ENCODE measurements at places on chromosomes 1 and 21.

DNA sequence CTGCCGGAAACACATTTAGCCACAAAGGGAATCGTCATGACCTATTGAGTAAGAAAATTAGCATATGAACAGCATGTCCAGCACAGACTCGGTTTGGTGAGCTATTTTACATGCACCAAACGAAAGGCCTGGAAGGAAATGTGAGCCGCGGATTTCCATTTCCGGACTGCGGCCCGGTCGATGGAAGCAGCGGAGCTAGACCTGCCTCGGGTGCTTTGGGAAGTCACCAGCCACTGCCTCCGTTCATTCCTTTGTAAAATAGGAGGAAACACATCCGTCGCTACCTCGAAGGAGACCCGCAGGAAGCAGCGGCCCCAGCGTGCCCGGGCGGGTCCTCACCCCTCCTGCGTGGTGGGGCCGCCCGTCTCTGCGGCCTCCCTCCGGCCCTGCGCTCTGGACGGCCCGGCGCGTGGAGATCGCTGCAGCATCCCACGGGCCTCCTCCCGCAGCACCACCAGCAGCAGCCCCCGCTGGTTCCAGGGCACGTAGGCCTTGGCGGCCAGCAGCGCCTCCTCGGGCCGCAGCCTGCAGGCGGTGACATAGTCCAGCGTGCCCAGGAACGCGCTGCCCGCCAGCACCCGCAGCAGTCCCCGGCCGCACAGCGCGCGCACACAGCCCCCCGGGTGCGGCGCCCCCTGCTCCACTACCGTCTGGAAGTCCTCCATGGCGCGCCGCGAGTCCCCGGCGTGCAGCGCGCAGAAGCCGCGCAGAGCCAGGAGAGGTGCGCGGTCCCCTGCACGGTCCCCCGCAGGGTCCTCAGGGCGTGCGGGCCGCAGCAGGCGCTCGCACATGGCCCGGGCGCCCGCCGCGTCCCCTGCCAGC is 12.1 kb downstream of the TTC34 start:
- no peak for DNase-seq

GRCh38 chr1:230855886-230856285 is 12.4 kb downstream of the C1orf198 start:
- DNase-seq = no peak

GRCh38 chr1:220407191-220407590 is 120.7 kb upstream of the MARK1 start:
- no peak for DNase-seq

GRCh38 chr1:156101880-156102279 is 12.6 kb upstream of the LMNA start:
- no peak for DNase-seq

GRCh38 chr21:43194303-43195120 is 25.7 kb downstream of the CRYAA start:
- DNase-seq = no peak

DNA sequence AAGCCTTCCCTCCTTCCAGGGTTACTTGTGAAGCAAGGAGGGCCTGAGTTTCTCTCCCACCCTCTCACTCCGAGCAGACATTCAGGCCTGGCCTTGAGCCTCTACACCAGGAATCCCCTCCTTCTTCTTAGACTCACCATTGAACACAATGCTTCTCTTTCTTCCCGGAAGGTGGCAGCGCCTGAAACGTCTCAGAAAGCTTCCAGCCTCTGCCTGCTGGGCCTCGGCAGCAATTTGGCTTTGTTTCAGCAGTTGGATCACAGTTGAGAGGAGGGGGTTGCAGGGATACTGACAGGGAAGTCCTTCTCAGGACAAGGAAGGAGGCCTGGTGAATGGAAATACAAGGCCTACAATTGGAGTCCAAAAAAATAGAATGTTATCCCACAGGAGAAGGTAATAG is 6.3 kb downstream of the CLDN8 start:
- no peak for DNase-seq

DNA sequence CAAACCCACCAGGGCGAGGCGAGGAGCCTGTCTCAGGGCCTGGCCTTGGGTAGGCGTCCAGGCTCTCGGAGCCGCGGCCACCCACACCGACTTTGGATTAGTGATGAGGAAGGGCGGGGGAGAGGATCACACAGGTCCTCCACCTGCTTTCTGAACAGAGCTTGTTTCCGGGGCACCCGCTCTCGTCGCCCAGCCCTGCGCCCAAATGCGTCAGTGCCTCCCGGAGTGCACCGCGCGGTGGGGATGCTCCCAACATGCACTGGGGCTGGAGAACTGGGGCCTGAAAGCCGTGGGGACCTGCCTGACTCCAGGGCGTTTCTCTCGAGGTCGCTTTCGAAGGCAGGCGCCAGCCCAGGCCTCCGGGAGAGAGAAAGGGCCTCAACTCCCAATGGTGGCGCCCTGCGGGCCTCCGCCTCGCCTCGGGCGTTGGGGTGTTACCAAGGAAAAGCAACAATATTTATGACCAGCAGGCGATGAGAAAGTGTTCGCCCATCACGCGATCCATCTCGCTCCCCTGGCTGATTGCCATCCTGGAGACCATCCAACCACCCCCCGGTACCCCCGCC is 8.9 kb upstream of the LHX8 start:
- no peak for DNase-seq

GRCh38 chr1:67880056-67880601 is 46.9 kb upstream of the GNG12 start:
- no peak for DNase-seq

DNA sequence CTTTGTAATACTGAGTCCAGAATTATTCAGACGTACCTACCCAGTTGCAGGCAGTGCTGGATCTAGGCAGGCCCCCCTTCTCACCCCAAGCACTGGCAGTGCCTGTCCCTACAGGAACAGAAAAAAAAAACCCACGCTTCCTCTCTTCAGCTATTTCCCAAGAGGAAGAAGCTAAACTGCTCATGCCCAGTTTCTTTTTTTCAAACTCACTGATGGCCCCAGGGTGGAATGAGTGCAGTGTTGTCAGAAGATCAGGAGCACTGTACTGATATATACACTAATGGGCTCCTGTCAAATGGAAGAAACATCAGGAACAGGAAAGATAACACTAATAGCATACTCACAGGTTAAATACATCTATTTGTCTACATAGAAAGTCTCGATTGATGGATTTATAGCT is 28.2 kb upstream of the DOCK7 start:
- DNase-seq = no peak

DNA sequence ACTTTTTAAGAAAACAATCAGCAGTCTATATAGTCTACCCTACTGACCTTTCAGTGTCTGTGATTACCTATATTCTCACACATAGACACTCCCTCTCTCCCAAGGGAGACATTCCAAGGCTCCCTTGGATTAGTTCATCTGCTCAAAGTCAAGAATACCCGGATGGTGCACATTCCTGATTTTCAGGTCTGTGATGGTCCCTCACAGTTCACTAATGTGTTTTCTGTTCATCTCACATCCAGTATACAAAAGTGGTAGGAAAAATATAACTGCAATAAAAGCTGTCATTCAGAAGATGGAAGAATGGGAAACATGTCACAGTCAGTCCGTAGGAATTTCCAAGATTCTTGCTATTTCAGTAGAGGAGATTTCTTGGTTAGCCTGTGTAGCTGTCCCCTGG is 224.1 kb upstream of the CACYBP start:
- no peak for DNase-seq

DNA sequence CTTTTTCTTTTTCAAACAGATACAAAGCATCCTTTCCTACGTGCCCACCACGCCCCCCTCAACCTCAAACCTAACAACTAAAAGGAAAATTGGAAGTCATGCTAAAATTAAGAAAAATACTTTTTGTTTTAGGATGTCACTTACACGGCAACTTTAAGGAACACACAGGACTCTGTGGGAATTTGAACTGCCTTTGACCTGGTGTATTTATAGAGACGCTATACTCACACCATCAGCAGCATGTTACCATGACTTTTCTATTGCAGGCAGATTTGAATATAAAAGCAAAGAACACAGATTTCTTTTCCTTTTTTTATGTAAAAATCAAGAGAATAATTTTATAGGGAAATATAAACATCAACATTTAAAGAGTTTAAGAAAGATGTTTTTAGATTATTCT is 198.2 kb downstream of the SIPA1L2 start:
- no peak for DNase-seq

DNA sequence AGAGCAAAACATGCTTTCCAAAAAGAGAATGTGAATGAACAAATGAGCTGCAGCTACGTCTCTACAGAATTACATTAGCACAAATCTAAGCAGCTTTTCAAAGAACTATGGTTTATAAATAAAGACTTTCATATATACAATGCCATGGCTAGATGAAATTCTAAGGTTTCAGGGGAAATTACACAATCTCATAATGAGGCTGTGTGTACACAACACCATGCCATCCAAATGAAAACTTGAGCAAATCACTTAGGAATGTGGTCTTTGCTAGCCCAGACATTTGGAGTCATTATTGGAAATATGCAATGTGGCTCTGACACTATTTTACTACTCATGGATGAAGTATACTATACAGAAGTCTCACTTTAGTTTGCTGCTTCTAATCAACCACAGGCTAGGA is 37.5 kb downstream of the SPAG17 start:
- no peak for DNase-seq

DNA sequence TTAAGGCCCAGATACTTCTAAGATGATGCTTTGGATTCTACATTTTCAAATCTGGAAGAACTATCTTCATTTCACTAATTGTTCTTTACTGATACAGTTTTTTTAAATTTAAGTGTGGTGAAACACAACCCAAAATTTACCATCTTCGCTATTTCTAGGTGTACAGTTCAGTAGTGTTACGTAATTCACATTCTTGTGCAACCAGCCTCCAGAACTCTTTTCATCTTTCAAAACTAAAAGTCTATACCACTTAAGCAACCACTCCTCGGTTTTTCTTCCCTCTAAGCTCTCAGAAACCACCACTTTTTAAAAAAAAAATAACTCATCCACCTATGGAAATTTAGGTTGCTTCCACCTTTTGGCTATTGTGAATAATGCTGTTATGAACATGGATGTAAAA is 220.7 kb downstream of the PDE4B start:
- DNase-seq = no peak

DNA sequence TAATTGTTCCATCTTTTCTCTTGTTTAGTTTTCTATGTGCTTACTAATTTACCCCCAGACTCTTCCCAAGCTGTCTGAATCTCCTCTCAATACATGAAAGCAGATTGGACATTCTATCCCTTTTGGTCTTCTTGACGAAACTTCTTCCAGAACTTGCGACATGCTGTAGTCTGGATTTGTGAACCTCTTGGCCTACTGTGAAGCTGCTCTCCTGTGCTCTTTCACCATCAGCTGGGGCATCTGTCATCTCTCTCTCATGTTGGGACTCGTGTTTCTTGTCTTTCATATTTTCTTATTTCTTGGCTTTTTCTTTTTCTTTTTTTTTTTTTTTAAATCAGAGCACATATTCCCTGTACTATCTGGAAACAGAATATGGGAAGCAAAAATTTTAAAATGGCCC is 6.8 kb downstream of the CPT2 start:
- DNase-seq = no peak

GRCh38 chr1:57061369-57061768 is 95.6 kb upstream of the C8B start:
- DNase-seq = no peak

GRCh38 chr1:196933531-196934189 is 9.9 kb upstream of the CFHR2 start:
- DNase-seq = no peak

DNA sequence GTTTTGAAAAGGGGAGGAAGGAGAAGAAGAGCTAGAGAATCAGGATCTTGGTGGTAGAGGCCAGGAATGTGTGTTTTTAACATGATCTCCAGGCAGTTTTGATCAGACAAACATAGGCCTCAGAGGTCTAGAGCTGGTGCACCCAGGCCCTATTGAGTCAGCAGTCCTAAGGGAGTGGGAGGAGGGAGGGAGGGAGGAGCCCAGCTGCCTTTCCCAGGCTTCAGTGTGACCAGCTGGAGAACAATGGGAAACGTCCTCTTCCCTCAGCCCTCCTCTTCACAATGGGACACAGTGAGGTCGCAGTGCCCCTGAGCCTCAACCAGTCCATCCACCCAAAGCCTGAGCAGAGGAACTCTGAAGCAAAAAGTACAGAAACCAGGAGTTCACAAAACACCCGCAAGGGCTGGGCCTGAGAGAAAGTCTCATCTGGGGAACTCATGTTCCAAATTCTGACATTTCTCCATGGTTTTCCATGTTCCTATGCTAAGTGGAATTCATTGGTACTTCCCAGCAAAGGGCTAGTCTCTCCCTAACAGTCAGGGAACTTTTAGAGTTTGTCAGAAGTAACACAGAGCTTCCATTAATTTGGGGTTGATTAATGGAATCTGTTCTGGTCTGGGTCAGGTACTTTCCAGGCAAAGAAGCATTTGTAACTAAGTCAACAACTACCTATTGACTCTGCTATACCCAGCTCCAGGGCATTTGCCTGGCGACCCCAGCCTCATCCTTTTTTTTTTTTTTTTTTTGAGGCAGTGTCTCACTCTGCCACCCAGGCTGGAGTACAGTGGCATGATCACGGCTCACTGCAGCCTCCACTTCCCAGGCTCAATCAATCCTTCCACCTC is 37.5 kb downstream of the ELAPOR1 start:
- DNase-seq = no peak

DNA sequence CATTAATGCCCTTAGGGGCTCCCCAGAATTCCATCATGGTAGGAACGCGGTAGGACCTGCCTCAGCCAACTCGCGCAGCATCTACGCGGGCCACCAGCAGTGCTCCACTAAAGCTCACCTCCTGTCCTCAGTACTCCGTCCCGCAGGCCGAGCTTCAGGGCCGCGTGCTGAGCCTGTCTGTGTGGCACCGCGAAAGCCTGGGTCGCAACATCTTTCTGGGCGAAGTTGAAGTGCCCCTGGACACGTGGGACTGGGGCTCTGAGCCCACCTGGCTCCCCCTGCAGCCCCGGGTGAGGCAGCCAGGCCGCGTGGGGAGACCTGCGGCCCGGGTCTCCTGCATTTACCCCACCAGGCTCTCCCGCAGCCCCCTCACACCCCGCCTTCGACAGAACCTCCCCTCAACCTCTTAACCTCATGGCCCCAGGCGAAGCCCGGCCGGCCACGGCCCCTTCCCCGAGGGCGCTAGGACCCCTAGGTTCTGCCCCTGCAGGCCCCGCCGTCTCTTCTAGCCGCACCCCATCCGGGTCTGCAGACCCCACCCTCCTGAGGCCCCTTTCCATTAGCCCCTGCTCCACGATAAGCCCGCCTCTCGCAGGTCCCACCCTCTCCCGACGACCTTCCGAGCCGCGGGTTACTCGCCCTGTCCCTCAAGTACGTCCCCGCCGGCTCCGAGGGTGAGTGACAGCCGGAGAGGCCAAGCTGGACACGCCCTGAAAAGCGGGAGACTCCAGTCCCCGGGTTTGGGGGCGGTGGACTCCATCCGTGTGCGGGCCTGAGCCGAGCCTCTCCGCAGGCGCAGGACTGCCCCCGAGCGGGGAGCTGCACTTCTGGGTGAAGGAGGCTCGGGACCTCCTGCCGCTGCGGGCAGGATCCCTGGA is 9.1 kb downstream of the SYTL1 start:
- no peak for DNase-seq

- no peak for DNase-seq
Observed at GRCh38 chr1:55381983-55382382, 166.8 kb upstream of the USP24 start.

- DNase-seq = no peak
Observed at GRCh38 chr1:227886503-227886961, 61.2 kb downstream of the WNT9A start.

- peak; percentile 39 for DNase-seq
Observed at GRCh38 chr1:6157528-6158174, 22.5 kb downstream of the CHD5 start.

Measured in activated T-cell treated with anti-CD3 and anti-CD28 coated beads for 48 hours (primary cell).